Effector CD8-positive, alpha-beta T cell (primary cell): ENCODE measurements at places on chromosomes 2 and 18.

DNA sequence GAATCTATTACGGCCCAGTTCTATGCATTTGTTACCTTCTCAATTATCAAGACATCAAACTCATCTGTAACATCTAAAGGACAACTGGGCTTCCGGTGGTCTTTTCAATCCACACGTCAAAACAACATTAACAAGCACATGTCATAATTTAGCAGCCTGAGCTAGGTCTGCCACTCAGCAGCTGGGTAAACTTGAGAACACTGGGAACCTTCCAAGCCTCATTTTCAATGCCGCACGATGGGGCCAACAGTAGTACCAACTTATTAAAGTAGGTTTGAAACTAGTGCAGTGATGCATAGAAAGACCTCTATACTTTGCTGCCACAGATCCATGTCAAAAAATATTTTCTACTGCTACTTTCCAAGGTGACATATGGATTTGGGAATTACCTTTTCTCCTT, 60.4 kb downstream of the COL4A4 start:
- no peak for DNase-seq

- no peak for DNase-seq
Observed at GRCh38 chr2:240233885-240234502, 93.5 kb upstream of the OTOS start.

- no peak for DNase-seq
Observed at GRCh38 chr2:202815548-202816360, 55.8 kb downstream of the ICA1L start.

DNA sequence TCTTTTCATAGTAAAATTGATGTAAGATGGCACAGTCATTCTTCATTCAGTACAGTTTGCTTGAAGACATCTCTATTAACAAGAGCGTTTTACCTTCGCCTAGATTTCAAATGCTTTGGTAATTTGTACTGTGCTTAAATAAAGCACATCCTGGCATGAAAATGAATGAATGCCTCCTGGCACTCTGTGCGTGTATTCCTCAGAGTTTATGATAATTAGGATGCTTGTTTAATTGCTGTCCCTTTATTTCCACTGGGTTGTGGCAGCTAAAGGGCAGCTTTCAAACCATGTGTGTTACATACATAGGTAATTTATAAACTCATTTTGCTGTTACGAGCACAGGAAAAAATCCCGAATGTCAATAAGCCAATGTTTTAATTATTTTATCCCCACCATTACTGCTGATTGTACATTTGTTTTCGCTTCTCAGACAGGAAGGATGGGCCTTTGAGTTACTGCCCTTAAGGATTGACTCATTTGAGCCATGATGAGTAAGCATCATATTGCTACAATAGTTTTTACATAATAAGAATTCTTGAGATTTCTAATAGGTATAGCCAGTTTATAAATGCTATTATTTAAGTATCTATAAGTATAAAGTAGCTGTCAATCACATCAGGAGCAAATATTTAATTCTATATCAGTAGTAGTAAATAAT, 516.5 kb downstream of the XIRP2 start:
- DNase-seq, result no peak

GRCh38 chr18:80171054-80171872, 62.2 kb downstream of the ADNP2 start:
- peak; percentile 11 for DNase-seq

DNA sequence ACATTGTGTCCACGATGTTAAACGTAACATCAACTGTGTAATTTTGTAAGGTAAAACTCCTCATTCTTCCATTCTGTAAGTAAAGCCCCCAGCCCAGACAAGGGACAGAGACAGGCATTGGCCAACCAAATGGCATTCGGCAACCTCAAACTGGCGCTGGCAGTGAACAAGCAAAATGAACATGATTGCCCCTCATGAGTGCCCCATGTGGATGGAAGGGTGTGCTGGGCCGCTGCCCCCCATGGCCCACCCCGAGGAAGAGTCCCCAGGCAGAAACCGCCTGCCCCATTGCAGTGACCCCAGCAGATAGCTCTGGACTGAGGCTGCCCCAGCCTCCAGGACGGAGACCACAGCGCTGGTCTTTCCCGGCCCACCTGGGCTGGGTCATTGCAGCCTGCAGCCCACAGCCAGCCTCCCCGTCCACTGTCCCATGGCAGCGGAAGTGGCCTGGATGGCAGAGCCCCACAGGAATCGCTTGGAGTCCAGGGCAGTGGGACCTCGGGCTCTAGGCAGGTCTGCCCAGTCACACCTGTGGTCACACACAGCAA, 220.2 kb downstream of the HDAC4 start:
- DNase-seq, result no peak

GRCh38 chr18:74286106-74286855, 5.5 kb downstream of the CYB5A start:
- no peak for DNase-seq

DNA sequence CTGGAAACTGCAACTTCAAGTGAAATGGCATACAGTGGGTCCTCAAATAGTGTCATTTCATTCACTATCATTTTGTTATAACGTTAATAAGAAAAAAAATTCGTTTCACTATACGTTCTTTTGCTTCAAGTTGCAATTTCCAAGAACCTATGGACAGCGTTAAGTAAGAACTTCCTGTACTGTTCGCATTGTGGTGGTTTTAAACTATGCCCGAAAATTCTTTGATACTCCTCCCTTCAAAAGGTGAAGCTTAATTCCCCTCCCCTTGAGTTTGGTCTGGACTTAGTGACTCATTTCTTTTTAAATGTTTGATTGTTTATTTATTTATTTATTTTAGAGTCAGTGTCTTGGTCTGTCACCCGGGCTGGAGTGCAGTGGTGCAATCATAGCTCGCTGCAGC, 20.7 kb downstream of the GNLY start:
- DNase-seq, result no peak

DNA sequence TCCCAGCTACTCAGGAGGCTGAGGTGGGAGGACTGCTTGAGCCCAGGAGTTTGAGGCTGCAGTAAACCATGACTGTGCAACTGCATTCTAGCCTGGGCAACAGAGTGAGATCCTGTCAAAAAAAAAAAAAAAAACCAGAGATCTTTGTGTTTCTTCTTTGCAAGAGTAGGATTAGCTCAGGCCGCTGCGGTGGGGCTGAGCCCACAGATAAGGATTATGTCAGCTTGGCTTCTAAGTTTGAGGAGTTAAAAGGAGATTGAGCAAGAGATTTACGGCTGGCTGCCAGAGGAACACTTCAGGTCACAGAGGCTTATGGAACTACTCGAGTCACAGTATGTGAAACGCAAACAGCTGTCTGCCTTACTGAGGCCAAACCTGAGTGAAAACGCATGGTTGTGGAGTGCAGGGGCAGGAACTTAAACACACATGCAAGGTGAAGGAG, 146.7 kb upstream of the L3MBTL4 start:
- DNase-seq, result no peak

- DNase-seq, result no peak
Observed at GRCh38 chr2:219344751-219345430, 12.3 kb upstream of the RESP18 start.

DNA sequence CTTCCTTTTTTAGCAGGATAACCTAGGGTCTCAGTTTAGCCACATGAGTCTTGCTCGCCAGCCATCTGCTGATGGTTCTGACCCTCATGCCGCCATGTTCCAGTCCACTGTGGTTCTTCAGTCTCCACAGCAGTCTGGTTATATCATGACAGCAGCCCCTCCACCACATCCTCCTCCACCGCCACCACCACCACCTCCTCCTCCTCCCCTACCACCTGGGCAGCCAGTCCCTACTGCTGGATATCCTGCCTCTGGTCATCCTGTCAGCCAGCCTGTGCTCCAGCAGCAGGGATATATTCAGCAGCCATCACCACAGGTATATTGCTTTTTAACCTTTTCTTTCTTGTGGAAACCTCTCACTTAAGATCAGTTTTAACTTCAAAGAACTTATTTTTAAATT, 89.9 kb upstream of the UBXN4 start:
- DNase-seq, result no peak

DNA sequence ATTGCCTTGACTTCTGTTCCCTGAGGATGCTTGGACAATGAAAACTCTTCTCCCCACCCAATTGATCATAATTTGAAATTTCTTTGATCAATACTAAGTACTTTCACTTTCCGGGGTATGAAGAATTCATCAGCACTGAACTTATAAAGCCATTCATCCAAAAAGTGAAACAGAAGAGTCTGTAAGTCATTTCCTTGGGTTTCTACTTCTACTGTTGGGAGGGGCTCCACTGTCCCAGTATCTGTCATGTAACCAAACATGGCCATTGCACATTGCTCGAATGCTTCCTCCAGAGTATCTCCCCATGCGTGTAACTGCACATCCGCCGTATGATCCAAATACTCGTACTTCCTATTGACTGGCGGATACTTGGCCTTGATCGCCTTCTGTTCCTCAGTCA, 30.3 kb downstream of the NCL start:
- no peak for DNase-seq

DNA sequence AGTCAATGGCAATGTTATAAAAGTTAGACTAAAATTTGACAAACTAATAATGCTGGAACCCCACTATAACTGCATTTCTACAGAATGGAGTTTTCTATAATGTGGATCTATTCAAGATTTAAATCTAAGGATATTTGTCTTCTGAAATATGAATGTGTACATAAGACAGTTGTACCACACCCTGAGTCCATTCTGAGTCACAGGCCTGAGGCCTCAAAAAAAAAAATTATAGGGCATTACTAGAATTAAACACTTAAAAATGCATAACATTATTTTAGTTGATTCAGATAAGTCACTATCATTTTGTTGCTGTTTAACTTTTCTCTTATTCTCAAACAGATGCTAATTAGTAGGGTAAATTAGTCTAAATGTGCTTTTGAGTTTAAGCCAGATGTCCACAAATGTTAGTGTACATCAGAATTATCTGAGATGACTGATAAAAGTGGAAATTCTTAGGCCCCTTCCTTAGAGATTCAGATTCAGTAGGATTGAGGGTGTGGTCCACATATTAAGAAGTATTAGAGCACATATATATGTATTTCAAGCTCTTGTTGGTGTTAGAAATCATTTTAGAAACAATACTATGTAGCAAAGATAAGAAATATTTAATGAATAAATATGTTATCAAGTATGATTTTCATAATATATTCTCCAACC, 42.4 kb upstream of the COL5A2 start:
- DNase-seq, result no peak

DNA sequence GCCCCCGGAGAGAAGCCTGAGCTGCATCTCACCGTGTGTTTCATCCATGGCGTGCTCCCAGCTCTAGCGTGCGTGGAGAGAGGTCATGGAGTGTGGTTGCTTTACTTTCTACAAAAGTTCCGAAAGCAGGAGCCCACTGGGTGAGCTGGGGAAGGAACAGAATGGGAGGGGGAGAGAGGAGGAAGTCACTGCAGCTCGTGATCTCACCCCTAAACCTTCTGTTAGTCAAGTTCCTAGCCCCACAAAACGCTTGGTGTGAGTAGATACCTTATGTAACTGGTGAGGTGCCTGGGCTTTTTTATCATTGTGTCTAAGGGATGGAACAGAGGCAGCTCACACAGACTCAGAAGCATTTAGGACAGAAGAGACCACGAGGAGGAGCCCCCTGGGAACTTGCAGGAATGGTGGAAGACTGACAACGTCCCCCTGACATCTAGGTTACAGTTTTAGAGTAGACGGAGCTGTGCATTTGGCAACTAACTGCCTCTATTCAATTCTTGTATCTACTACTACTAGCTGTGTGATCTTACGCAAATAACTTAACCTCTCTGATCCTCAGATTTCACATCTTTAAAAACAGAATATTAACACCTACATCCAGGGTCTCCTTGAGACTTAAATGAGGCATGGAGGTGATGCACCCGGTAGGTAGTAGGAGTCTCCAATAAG, 123.3 kb downstream of the ARL4C start:
- DNase-seq, result no peak

DNA sequence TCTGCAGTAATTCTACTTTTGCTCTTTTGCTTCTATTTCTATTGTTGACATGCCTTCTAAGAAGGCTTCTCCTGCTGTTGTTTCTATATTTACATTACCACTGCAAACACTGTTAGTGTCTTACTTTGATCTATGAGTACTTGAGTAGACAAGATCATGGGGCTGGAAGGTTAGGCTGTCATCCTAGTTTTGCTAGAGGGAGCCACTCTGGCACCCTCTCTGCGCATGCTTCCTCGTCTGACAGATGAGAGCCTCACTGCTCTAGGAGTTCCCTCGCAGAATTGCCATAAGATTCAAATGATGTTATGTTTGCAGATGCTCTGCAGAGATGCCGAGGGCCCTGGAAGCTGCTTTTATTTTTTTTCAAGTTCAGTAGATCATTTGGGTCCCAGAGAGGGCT, 185.6 kb downstream of the RNF144A start:
- no peak for DNase-seq

DNA sequence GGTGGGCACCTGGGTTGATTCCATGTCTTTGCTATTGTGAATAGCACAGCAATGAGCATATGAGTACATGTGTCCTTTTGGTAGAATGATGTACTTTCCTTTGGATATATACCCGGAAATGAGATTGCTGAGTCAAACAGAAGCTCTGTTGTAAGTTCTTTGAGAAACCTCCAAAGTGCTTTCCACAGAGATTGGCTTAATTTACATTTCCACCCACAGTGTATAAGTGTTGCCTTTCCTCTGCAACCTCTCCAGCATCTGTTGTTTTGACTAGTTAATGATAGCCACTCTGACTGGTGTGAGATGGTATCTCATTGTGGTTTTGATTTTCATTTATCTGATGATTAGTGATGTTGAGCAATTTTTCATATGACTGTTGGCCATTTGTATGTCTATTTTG, 194.8 kb downstream of the ZNF804A start:
- no peak for DNase-seq

DNA sequence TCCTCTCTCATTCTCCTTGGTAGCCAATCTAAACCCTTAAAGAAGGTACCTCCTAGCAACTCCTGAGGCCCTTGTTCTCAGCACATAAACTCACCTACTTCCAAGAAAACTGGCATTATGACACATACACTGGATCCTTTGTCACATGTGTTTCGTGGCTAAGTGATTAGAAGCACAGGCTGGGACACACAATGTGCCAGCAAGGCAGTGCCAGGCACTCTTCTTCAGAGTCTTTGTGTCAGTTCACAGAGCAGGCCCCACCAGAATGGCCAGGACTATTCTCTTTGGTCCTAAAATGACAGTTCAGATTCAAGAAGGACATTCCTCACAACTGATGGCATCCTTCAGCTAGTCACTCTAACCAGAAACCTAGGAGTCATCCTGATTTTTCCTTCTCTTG, 40.3 kb downstream of the SMC6 start:
- no peak for DNase-seq

GRCh38 chr2:70123051-70123828, 36.0 kb downstream of the PCBP1 start:
- DNase-seq, result no peak

GRCh38 chr2:160352500-160352899, 141.1 kb downstream of the RBMS1 start:
- no peak for DNase-seq

GRCh38 chr18:76395609-76396008, 99.4 kb downstream of the ZNF516 start:
- DNase-seq, result no peak
